Naive thymus-derived CD8-positive, alpha-beta T cell (primary cell): ENCODE measurements at places on chromosomes 2 and 18.

DNA sequence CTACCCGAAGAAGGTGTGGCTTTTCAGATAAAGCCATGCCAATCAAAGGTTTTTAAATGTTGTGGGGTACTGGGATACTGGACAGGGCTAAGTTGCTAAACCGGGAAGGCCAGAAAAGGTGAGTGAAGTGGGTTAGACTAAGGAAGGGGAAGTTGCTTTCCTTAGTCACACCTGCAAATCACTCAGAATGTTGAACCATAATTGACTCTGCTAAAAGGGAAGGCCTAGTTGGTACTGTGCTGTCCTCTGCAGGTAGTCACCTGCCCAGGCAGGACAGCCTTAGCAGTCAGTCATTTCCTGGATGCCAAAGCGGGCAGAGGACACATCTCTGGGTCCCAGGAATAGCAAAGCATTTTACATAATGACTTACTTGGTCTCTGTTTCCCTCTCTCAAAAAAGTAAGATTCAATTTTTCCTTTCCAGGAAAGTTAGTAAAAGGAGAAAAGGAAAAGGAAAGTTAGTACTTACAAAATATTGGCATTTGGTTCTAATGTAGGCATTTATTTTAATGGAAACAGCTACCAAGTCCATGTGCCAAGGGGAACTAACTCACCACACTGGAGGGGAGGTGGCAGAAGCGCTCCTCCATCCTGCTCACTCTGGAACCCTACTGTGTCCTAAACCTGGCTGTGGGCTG, 60.3 kb downstream of the RFTN2 start:
- no peak overlapping the region for H3K27ac ChIP-seq
- DNase-seq: no peak
- no peaks in the 10 kb centered on the region for H3K27me3 ChIP-seq
- no peaks in the 10 kb centered on the region for H3K36me3 ChIP-seq
- peaks cover 10% of the 10 kb centered on the region for H3K4me1 ChIP-seq
- no peak overlapping the region for H3K4me3 ChIP-seq

GRCh38 chr18:62101321-62101721, 85.5 kb downstream of the PIGN start:
- peaks cover 13% of the 10 kb centered on the region for H3K4me1 ChIP-seq
- peaks cover 27% of the 10 kb centered on the region for H3K36me3 ChIP-seq
- H3K27me3 ChIP-seq: no peaks in the 10 kb centered on the region
- H3K4me3 ChIP-seq: no peak overlapping the region

- DNase-seq: no peak
- no peaks in the 10 kb centered on the region for H3K4me1 ChIP-seq
- no peaks in the 10 kb centered on the region for H3K36me3 ChIP-seq
- no peak overlapping the region for H3K4me3 ChIP-seq
- no peak overlapping the region for H3K27ac ChIP-seq
Measured at GRCh38 chr2:83160571-83160970, 1298.5 kb downstream of the SUCLG1 start.

- no peak for DNase-seq
- H3K4me3 ChIP-seq: no peak overlapping the region
Measured at GRCh38 chr18:23243178-23243577, 107.9 kb downstream of the CABLES1 start.

DNA sequence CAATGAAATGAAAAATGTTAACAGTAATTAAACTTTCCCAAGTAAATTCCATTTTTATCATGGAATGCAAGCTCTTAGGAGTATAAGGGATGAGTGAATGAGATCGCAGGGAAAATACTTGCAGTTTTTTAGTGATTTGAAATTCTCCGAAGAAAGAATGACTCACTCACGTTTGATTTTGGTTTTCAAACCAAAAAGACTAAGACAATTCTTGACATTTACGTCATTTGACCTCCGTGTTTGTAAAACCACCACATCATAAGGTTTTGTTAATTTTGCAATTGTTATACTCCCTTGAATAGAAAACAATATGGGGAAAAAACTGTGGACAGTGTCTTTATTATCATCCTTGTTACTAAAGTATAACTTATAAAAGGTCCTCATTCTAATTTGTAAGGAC, 29.4 kb downstream of the COL4A4 start:
- DNase-seq: no peak
- H3K27me3 ChIP-seq: peaks cover 5% of the 10 kb centered on the region
- no peak overlapping the region for H3K4me3 ChIP-seq
- no peaks in the 10 kb centered on the region for H3K36me3 ChIP-seq
- H3K4me1 ChIP-seq: no peaks in the 10 kb centered on the region

DNA sequence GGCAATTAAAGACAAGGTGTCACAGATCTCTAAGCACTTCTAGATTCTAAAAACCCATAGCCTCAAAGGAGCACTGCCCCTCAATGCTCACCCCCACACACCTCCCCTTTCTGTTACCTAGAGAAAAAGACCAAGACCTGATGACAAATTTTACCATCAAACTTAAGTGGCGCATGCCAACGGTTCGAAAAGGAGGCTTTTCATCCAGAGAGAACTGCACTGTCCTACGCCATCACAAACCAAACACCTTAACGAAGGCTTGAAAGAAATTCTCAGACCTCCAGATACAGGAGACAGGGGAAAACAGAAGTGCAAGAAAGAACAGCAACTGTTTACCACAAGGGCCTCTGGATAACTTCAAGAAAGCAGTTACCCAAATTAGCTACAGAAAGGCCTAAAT, 2.0 kb upstream of the ZC3H6 start:
- no peak overlapping the region for H3K27ac ChIP-seq
- H3K36me3 ChIP-seq: no peaks in the 10 kb centered on the region
- peak overlapping the region; percentile 65 for H3K4me3 ChIP-seq
- no peaks in the 10 kb centered on the region for H3K27me3 ChIP-seq

- no peak overlapping the region for H3K27ac ChIP-seq
- H3K27me3 ChIP-seq: peaks cover 8% of the 10 kb centered on the region
- H3K36me3 ChIP-seq: no peaks in the 10 kb centered on the region
- DNase-seq: no peak
Measured at GRCh38 chr2:205806143-205806905, 124.0 kb downstream of the NRP2 start.

GRCh38 chr18:48843162-48843561, 107.6 kb downstream of the SMAD7 start:
- H3K4me3 ChIP-seq: peak overlapping the region; percentile 14
- H3K4me1 ChIP-seq: peaks cover 74% of the 10 kb centered on the region
- no peaks in the 10 kb centered on the region for H3K36me3 ChIP-seq
- H3K27me3 ChIP-seq: no peaks in the 10 kb centered on the region

GRCh38 chr2:120707816-120708215, 27.9 kb upstream of the GLI2 start:
- H3K4me1 ChIP-seq: peaks cover 2% of the 10 kb centered on the region
- no peaks in the 10 kb centered on the region for H3K36me3 ChIP-seq
- no peak overlapping the region for H3K27ac ChIP-seq
- H3K4me3 ChIP-seq: no peak overlapping the region
- DNase-seq: no peak

DNA sequence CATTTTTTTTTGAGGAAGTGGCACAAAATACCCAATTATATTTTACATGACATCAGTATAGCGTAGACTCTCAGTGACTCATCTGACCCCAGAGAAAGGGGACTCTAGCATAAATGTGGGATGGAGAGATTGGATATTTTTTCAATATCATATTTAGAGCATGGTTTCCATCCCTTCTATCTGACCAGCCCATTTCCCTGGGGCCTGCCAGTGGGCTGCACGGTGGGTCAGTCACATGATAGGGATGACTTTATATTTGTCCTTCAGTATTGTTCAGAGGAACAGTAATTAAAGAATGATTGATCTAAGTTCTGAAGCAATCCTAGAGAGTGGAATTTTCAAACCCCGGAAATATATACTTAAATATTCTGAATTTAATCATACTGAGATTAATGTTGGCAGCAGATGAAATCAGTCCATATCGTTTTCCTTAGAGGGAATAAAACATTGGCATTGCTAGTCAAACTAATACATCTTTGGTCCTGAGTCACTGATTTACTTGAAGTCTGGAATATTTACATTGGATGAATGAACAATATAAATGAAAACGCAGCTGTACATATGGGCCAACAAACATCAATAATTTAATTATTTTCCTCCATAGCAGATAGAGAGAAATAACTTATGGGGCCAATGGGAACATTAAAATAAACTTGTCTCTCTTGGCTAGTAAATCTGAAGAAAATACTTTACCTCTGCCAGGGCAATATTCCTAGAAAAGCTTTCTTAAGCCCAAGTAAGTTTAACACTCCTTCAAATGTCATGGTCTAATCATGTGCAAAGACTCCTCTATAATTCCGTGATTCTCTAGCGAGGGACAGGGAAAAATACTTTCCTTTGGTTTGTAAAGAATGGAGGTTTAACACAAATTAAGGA, 563.6 kb upstream of the PKDCC start:
- H3K4me1 ChIP-seq: no peaks in the 10 kb centered on the region
- DNase-seq: no peak
- no peak overlapping the region for H3K4me3 ChIP-seq
- no peaks in the 10 kb centered on the region for H3K27me3 ChIP-seq

GRCh38 chr18:73766910-73767515, 380.6 kb downstream of the FBXO15 start:
- no peak overlapping the region for H3K27ac ChIP-seq
- peaks cover 5% of the 10 kb centered on the region for H3K27me3 ChIP-seq
- H3K4me3 ChIP-seq: no peak overlapping the region
- DNase-seq: no peak

DNA sequence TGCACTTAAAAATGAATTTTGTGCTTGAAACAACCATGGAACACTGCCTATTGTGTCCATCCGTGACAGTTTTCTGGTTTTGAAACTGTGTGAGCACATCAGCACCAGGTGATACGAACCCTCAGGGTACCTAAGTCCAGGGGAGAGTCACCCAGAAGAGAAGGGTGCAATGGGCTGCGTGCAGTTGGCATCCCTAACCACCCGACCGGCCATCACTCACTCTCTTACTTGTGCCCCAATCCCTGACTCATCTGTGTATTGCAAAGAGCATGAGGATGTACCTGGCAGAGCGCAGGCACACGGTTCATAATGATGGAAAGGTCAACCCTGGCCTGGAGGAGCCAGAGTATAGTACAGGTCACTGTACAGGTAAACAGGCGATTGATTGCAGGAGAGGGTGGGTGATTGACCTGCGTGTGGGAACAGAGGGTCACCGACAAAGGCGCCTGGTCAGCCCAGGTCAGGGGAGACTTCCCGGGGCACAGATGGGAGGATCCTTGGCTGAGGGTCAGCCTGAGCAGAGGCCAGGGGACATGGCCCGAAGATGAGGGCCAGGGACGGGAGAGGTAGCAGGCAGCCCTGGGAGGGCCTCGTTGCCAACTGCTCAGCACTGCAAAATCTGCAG, 160.3 kb downstream of the SEPTIN10 start:
- peaks cover 1% of the 10 kb centered on the region for H3K4me1 ChIP-seq
- DNase-seq: no peak
- no peak overlapping the region for H3K4me3 ChIP-seq
- H3K36me3 ChIP-seq: peaks cover 2% of the 10 kb centered on the region
- H3K27ac ChIP-seq: no peak overlapping the region

GRCh38 chr18:30929065-30929464, 113.5 kb downstream of the DSC3 start:
- H3K27ac ChIP-seq: no peak overlapping the region
- DNase-seq: no peak
- H3K4me3 ChIP-seq: no peak overlapping the region
- no peaks in the 10 kb centered on the region for H3K36me3 ChIP-seq

DNA sequence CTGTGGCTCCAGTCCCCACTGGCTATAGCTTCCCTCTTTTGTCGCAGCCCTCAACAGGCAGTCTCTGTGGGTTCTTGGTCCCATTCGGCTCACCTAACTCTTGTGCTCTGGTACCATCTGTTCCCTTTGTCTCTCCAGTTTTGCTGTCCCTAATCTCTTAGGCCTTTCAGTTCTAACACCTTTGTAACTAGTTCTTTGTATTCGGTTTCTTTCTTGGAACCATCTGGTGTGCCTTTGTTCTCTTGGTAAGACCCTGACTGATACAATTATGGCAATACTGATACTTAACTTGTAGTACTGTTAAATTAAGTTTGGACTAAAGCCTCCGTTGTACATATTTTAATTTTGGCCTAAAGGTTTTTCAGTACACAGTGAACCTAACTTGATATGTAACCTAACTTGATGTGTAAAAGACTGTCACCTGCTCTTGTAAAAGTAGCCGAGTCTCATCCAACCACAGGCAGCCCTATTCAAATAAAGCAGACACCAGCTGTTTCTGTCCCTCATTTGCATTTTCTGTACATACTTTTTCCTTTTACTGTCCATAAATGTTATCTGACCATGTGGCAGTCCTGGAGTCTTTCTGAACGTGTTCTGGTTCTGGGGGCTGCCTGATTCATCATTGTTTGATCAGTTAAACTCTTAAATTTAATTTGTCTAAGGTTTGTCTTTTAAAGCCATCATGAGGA, 4.8 kb upstream of the MRPL44 start:
- DNase-seq: no peak
- H3K4me1 ChIP-seq: peaks cover 31% of the 10 kb centered on the region
- H3K27ac ChIP-seq: no peak overlapping the region
- H3K36me3 ChIP-seq: no peaks in the 10 kb centered on the region
- no peak overlapping the region for H3K4me3 ChIP-seq

DNA sequence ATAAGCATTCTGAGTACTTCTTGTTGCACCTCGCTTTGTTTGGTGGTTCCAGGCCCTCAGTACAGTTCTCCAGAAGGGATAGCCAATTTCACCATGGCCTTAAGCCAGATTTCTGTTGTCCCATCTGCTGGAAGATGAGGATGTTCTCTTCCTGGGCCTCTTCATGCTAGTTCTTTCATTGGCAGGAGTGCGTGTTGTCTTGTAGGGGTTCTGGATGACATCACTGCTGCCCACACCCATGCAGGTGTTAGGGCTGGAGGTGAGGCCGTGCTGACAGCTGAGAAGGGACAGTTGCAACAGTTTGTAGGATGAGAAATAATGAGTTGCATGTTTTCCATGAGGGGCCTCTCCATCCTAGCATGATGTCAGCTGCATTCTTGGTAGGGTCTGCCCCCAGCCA, 142.9 kb downstream of the LDLRAD4 start:
- peak overlapping the region; percentile 14 for H3K27ac ChIP-seq
- DNase-seq: no peak
- H3K36me3 ChIP-seq: no peaks in the 10 kb centered on the region
- H3K27me3 ChIP-seq: no peaks in the 10 kb centered on the region
- H3K4me1 ChIP-seq: peaks cover 6% of the 10 kb centered on the region

GRCh38 chr2:227324642-227324994, 433 bp upstream of the MFF start:
- H3K4me1 ChIP-seq: peaks cover 6% of the 10 kb centered on the region
- H3K36me3 ChIP-seq: no peaks in the 10 kb centered on the region
- peaks cover 7% of the 10 kb centered on the region for H3K27me3 ChIP-seq
- DNase-seq: no peak
- peak overlapping the region; percentile 97 for H3K4me3 ChIP-seq
- peak overlapping the region; percentile 89 for H3K27ac ChIP-seq

GRCh38 chr2:144920755-144921530, 401.0 kb upstream of the ZEB2 start:
- DNase-seq: no peak
- H3K27ac ChIP-seq: no peak overlapping the region
- H3K4me3 ChIP-seq: no peak overlapping the region
- H3K27me3 ChIP-seq: peaks cover 2% of the 10 kb centered on the region

DNA sequence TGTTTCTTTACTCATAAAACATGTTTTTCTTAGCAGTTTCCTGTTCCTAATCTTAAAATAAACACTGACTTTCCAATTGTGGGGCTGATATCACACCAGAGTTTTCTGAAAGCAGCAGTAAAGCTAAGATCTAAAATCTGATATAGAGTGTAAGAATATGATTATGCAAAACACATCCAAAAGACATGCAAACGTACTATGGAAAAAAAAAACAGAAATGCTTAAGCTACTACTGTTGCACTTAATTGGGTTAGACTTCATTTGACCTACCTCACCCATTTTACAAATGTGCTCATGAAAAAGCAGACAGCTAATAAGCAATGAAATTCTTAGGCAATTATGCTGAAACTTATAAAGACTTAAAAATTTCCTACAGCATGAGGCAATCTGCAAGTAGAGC, 10.5 kb downstream of the CYTIP start:
- H3K27ac ChIP-seq: peak overlapping the region; percentile 98
- DNase-seq: no peak
- peaks cover 72% of the 10 kb centered on the region for H3K4me1 ChIP-seq
